ENCODE measurements at places on chromosomes 12 and 14. TPM values are rescaled to one million over a fixed set of nuclear protein-coding genes. Genes with fewer than 3 reads are reported as not detected.

Gene ATL1
- 11.4 TPM for polyA plus RNA-seq

Gene ZFHX2
- polyA plus RNA-seq: 0.14 TPM

Gene GPR132
- not detected for polyA plus RNA-seq

Gene IGFBP6
- 1,899 TPM for polyA plus RNA-seq

Gene AKAP5
- polyA plus RNA-seq: 0.08 TPM

Gene OR4E2
- polyA plus RNA-seq: not detected

Gene OTUB2
- 1.6 TPM for polyA plus RNA-seq

DNA sequence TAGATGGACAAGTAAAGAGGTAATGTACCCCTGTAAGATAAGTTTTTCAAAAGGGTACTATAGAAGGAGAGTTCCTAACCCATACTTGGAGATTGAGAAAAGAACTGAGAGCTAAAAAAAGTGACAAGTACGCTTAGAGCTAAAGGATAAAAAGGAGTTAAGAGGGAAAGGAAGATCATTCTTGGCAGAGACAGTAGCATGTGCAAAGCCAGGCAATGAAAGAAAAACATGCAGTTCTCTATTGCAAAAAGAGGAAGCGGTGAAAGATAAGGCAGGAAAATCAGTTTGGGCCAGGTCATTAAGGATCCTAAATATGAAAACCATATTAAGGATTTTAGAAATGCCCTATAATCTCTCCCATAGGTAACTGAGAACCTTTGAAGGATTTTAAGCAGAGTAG lies 500.4 kb upstream of the GARIN6 start:
- no peak for DNase-seq

GRCh38 chr12:12379831-12380730 lies 23.2 kb downstream of the BORCS5 start:
- DNase-seq: peak; percentile 61

DNA sequence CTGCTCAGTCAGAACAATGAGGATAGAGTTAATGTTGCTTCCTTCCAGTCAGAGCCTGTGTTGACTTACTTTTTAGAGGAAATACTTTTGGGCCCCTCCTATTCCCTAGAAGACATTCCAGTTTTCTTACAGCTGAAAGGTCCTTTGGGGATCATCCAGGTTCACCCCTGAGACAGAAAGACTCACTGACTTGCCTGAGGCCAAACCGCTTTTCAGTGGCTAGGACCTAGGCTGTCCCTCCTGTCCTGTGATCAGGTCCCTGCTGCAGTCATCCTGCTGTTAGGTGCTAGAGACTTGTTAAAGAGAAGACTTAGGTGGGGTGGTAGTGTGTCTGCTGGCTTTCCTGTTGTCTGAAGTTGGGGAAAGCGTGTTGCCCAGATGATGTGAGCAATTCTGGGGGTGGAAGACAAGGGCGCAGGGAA lies 39.6 kb downstream of the SUSD6 start:
- peak; percentile 28 for DNase-seq

GRCh38 chr14:52279408-52279807 lies 11.9 kb downstream of the PTGDR start:
- peak; percentile 76 for DNase-seq

GRCh38 chr12:123150275-123150743 lies 581 bp downstream of the PITPNM2 start:
- DNase-seq: no peak

DNA sequence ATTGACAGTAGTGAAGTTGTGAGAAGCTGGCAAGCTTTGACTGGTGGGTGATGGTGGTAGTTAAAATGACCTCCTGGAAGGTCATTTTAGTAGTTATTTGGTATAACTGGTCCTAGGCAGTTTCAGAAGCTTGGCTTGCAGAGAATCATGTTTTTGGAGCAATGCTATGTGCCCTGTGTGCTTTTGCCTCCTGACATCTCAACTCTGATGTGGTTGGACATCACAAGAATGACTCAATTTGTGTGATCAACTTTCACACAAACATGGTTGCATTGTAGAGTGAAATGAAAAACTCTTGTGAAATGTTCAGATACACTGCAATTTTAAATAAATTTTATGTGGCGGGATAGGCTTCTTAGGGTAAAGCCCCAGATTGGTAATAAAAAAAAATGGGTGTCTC lies 8.3 kb upstream of the ABCD2 start:
- DNase-seq: no peak

- peak; percentile 69 for DNase-seq
Observed at GRCh38 chr14:22973217-22974032, 8.9 kb downstream of the AJUBA start.

DNA sequence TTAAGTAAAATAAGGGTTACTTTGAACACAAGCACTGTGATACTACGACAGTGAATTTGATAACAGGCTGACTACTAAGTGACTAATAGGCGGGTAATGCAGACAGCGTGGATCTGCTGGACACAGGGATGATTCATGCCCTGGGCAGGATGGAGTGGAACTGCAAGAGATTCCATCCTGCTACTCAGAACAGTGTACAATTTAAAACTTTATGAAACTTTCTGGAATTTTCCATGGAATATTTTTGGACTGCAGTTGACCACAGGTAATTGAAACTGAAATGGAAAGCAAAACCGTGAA lies 46.0 kb downstream of the YEATS4 start:
- DNase-seq: peak; percentile 97

- no peak for DNase-seq
Observed at GRCh38 chr14:68250927-68251768, 431.6 kb downstream of the RAD51B start.

DNA sequence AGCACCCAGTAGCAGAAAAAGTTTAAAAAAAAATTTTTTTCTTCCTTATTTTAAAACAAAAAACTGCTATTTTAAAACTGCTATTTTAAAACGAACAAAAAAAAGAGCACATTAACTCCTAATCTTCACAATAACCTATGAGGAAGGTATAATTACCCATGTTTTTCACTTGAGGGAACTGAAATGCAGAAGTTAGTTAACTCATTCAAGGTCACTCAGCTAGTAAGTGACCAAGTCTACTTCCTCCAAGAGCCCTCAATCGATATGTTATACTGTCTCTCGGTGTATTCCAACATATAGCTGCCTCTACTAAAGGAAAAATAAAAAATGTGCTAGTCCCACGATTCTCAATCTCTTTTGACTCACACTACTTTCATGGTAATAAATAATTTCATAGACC lies 7.8 kb downstream of the RPAP3 start:
- no peak for DNase-seq

DNA sequence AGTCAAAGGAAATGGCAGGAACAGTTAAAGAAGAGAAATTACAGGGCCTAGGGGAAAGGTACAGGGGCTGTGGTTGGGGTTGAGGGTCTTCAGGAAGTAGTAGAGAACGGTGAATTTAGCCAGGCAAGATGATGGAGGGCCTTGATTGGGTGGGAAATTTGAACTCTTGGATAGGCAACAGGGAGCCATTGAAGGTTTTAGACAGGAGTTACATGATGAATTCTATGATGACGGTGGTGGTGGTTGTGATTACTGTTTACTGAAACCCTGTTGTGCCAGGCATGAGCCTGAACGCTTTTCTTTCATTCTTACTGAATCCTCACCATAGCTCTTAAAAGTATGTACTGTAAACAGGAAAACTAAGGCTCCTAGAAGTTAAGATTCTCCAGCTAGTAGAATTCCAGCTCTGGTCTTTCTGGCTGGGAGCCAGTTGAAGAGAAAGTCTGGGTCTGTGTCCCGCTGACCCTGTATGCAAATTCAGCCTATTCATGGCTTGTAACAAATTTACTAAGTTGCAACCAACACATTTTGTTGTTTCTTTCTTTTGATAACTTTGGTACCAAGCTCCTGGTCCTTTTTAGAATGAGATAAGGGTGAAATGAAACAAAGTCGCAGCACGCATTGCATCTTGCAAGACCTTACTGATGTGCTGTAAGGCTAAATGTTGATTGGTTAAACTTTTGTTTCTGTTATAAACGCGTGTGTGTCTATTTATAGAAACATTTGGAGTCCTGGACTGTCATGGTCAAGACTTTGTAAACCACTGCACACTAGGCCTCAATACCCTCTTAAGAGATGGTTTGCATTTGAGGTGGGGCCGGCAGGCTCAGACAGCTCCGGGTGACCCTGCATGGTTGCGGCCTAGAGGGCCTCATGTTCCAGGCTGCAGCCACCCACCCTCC lies 6.0 kb downstream of the ORAI1 start:
- no peak for DNase-seq

- no peak for DNase-seq
Observed at GRCh38 chr12:66539431-66539830, 139.4 kb downstream of the GRIP1 start.

Measured in GM23248 (cell line).